ENCODE measurements at places on chromosomes 13 and 19.

DNA sequence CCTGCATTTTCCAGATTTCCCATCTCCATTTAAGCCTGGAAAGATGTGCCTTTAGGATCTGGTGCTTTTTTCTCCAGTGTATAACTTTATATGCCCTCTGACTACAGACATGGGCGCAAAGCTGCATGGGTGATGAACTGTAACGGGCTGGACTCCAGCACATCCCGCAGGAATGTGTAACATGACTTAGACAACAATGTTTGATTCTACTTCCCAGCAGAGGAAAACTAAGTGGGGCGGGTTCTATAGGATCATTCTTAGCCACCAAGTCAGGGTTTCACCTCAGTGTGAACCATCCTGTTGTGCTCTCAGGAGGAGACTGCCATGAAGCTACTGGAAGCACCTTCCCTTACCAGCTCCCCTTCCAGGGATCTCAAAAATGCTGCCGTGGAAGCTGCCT lies 93.2 kb upstream of the SERP2 start:
- no peak for DNase-seq

DNA sequence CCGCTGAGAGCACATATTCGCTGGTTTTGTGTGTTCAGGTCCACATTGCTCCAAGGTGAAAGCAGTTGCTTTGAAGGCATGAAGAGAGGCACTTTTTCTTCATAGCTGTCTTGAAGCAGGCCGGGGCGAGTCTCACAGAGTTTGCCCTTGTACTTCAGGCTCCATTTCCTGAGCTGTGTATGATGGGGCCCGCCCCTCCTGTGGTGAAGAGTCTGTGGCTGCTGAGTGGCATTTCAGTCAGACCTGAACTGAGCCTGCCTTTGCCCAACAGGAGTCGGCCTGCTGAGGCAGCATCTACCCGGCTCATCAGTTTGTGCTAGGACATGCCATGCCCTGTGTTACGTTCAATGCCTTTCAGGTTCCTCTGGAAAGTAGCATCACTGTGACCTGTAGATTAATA lies 44.4 kb upstream of the C1QTNF9 start:
- no peak for DNase-seq

GRCh38 chr19:2476451-2477140 lies 669 bp downstream of the GADD45B start:
- peak; percentile 62 for DNase-seq

- DNase-seq, result no peak
Measured at GRCh38 chr19:6012426-6013170, 34.7 kb upstream of the RANBP3 start.

DNA sequence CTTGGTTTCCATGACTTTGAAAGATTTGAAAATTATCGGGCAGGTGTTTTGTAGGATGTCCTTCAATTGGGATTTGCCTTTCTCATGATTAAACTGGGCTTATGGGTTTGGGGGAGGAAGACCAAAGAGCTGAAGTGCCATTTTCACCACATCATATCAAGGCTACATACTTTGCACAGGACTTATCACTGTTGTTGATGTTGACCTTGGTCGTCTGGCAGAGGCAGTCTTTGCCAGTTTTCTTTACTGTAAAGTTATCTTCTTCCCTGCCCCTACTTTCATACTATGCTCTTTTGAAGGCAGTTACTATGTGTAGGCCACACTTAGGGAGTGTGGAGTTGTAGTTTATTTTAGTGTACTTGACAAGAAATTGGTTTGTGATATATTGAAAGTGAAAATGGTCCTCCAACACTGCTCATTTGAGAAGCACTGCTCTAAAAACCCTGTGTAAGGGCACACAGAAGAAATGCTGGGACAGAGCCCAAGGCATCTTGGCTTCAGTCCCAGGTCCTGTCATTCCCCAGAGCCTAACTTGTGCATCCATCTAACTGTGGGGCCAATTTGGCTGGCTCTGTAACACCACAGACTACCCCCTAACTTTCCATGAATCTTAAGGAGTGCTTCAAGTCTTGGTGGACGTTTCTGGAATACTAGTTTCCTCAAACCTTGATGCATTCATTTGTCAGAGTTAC lies 384.9 kb downstream of the KCNRG start:
- DNase-seq, result no peak

GRCh38 chr19:47471733-47472457 lies at the start of gene SLC8A2:
SLC8A2 (minus strand) TSS chr19:47471893; CDS start chr19:47466403, 5,490 bp downstream.
- DNase-seq, result peak; percentile 78

GRCh38 chr13:44912278-44913016 lies 76.8 kb downstream of the NUFIP1 start:
- no peak for DNase-seq

DNA sequence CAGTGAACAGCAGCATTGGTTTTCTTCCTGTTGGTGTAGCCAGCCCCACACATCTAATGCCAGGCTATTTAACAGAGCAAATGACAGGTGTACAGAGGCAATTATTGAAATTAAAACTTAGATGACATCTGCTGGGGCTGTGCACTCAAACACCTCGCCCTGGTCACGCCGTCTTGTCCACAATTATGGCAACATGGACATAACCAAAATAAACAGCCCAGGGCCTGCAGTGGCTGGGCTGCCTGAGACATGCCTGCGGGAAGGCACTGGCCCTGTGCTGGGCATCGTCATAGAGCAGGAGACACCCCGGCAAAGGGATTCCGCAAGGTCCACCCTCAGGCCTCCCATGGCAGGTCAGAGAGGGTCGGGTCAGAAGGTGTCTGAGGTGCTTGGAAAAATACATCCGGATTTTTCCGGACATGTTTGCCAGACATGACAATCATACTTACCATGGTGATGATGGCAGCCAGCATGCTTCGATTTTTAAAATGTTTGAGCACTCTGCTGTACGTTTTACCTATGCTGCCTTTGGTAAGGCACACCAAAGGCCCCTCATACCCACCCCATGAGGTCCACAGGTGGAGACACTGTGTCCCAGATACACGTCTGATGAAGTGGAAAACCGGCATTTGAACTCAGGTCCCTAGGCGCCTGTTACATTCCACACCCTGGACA lies 47.8 kb downstream of the TSHZ3 start:
- DNase-seq, result no peak

- no peak for DNase-seq
Measured at GRCh38 chr13:65461590-65461989, 1768.5 kb downstream of the PCDH9 start.

GRCh38 chr13:78047151-78047550 lies 128.5 kb upstream of the EDNRB start:
- no peak for DNase-seq

DNA sequence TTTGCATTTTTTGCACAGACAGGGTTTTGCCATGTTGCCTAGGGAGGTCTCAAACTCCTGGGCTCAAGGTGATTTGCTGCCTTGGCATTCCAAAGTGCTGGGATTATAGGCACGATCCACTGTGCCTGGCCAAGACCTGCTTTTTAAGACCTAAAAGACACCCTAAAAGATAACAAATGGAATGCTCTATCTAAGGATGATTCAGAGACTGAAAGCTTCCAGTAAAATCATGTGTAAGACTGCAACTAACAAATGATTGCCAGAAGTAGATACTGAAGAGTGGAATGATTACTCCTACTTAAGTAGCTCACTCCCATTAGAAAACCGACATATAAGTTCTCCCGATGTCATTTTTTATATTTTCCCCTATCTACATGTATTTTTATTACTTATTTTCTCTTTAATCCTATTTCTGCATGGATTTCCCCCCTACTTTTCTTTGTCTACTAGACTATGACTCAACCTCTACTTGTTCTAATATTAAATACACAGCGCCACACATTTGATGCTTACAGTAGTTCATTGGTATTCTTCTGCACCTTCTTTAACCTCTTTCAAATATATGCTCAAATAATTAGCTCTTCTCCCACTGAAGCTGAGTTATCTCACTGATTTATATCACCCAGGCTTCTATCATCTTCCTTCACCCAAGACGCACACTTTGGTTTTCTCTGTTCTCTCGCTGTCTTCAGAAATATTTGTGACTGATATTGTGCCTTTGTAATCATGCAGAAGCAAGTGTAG lies 32.2 kb upstream of the KLF12 start:
- no peak for DNase-seq

GRCh38 chr13:27953676-27954405 lies 15.3 kb downstream of the CDX2 start:
- DNase-seq, result peak; percentile 22

DNA sequence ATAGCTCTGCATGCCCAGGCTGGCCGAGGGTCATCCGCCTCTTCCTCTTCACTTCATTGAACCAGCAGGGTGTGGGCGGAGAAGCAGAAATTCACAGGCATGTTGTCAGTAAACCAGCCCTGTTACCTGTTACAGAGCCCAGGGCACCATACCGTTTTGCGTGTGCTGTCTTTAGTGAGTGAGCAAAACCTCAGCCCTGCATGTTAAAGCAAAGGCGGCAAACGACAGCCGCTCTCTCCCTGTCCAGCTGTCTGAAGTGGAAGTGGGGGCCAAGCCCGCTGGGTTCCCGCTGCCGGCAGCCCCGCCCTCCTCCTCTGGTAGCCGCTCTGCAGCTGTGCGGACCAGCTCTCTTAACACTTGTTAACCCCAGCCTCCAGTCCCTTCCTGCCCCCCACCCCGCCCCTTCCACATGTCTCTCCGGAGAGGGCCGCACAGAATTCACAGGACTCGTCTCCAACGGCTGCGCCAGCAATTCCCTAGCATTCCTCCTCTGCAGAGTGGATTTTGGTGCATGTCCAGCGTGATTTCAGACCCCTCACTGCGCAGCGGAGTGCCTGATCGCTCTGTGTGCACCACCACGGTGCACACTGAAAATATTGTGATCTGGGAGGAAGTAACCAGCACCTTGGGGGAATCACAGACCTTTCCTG lies 12.7 kb downstream of the KLHL26 start:
- DNase-seq, result no peak

- DNase-seq, result no peak
Measured at GRCh38 chr13:41025518-41025917, 6.4 kb upstream of the ELF1 start.

DNA sequence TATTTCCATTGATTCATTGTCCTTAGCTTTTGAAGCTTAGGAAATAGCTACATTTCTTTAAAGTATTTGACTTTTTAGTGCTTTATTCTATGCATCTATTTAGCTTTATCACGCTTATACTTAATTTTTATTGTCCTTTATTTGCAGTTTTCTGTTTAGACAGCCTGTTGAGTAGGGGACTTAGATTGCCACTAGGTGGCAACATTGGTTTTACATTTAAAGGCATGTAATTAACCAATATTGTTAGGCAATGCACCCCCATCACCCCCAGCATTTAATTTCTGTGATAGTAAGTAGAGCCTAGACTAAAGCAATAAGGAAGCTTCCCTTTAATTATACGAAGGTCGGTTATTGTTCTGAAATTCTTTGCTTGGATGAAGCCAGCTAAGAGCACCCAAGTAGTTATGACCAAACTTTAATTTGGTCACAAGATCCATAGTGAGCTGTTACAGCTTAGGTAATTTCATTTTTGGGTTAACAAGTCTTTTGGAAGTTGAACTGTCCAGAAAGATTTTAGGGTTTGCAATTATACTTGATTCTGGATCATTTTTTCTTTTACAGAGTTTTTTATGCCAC lies 36.5 kb downstream of the B3GLCT start:
- DNase-seq, result no peak

- no peak for DNase-seq
Measured at GRCh38 chr13:34044041-34044440, 226.1 kb downstream of the RFC3 start.

DNA sequence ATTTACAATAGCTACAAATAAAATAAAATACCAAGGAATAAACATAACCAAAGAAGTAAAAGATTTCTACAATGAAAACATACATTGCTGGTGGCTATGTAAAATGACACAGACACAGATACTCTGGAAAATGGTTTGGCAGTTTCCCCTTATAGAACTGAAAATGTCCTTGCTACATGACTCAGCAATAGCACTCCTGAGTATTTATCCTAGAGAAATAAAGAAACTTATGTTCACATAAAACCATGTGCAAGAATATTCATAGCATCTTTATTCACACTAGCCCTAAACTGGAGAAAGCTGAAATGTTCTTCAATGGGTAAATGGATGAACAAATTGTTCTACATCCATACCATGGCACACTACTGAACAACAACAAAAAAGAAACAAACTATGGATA lies 100.2 kb upstream of the RFC3 start:
- no peak for DNase-seq

GRCh38 chr19:10230173-10230860 lies 814 bp downstream of the S1PR2 start:
- peak; percentile 57 for DNase-seq

GRCh38 chr13:33639626-33640080 lies 178.3 kb upstream of the RFC3 start:
- no peak for DNase-seq

DNA sequence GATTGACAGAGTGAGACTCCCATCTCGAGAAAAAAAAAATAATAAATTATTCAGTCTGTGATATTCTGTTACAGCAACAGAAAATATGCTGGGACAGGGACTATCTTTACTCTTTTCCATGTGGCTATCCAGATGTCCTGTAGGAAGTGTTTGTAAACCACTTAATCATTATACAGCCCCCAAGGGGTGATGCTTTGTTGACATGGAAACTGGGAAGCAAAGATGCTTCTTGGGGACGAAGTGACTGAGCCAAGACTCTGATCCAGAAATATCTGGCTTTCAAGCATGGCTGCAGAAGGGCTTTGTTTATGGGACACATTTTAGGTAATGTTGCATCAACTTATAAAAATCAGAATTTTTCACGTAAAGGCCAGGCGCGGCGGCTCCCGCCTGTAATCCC lies 5.4 kb downstream of the ZNF8 start:
- DNase-seq, result no peak

GRCh38 chr13:72208112-72208645 lies 341.2 kb upstream of the DACH1 start:
- DNase-seq, result no peak

- no peak for DNase-seq
Measured at GRCh38 chr19:9939301-9939913, 3.1 kb upstream of the OLFM2 start.

DNA sequence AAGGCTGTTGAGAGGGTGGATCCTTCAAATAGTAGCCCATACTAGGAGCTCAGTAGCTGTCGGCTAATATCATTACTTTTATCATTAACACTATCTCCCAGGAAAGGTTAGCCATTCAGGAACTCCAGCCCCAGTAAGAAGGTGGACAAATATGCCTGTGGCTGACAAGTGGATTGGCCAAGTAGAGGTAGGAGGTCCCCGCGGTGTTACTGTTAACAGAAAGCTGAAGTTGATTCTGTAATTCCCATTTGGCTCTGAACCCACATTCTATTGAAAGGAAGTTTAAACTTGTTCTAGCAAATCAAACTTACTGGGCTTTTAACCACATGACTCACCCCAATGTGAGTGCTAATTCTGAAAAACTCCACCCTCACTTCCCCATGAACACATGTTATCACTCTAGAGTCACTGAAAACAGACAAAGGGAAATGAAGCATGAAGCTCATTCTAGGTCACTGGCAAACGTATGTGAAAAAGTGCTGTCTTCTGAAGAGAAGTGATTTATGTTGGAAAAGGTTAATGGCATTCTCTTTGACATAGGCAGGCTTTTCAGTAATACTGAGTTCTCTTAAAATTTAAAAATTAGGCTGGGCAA lies 273.5 kb downstream of the FGF14 start:
- no peak for DNase-seq
